ENCODE measurements at places on chromosomes 16 and 17. TPM values are rescaled to one million over a fixed set of nuclear protein-coding genes. Genes with fewer than 3 reads are reported as not detected.

CENPV gene
- total RNA-seq = 57.8 TPM

ATAD5 gene
- total RNA-seq = 2.2 TPM

GAN gene
- 1.9 TPM for total RNA-seq

KRT24 gene
- not detected for total RNA-seq

TNS4 gene
- total RNA-seq = 0.17 TPM

MAPK8IP3 gene
- 22.4 TPM for total RNA-seq

CDH11 gene
- 64.1 TPM for total RNA-seq

PLK1 gene
- total RNA-seq = 123 TPM

DHRS7C gene
- not detected for total RNA-seq

FBXW10B gene
- 0.59 TPM for total RNA-seq

NOXO1 gene
- not detected for total RNA-seq

CNGB1 gene
- total RNA-seq = not detected

ITPRIPL2 gene
- 14.4 TPM for total RNA-seq

CES3 gene
- 0.17 TPM for total RNA-seq

SNX20 gene
- total RNA-seq = not detected

HSPB9 gene
- not detected for total RNA-seq

STX1B gene
- 0.50 TPM for total RNA-seq

METTL26 gene
- 228 TPM for total RNA-seq

OR2C1 gene
- total RNA-seq = not detected

NAGS gene
- total RNA-seq = 16.6 TPM

SHBG gene
- total RNA-seq = 0.15 TPM

CCL7 gene
- total RNA-seq = not detected

KIF19 gene
- total RNA-seq = not detected

FAM171A2 gene
- 6.2 TPM for total RNA-seq

C16orf46 gene
- 1.6 TPM for total RNA-seq

SECTM1 gene
- 14.0 TPM for total RNA-seq

CORO1A gene
- total RNA-seq = 7.7 TPM

PRKAR1A gene
- total RNA-seq = 162 TPM

MSRB1 gene
- 9.8 TPM for total RNA-seq

RPRML gene
- not detected for total RNA-seq

NEURL4 gene
- total RNA-seq = 12.2 TPM

BEAN1 gene
- total RNA-seq = not detected

PSME3IP1 gene
- total RNA-seq = 88.8 TPM

QPRT gene
- total RNA-seq = 49.1 TPM

SPATA33 gene
- 5.1 TPM for total RNA-seq

TRIM37 gene
- 12.3 TPM for total RNA-seq

SPECC1 gene
- total RNA-seq = 11.6 TPM

ZPBP2 gene
- not detected for total RNA-seq

KRT31 gene
- total RNA-seq = not detected

STAC2 gene
- total RNA-seq = not detected

PHOSPHO1 gene
- total RNA-seq = 1.3 TPM

PPP1R27 gene
- not detected for total RNA-seq

TEKT5 gene
- not detected for total RNA-seq

ASIC2 gene
- 0.34 TPM for total RNA-seq

BORCS6 gene
- total RNA-seq = 9.4 TPM

MGAT5B gene
- total RNA-seq = 0.50 TPM

ITGAD gene
- not detected for total RNA-seq

TVP23A gene
- not detected for total RNA-seq

TMEM106A gene
- 5.1 TPM for total RNA-seq

KRT28 gene
- total RNA-seq = not detected

GPR142 gene
- not detected for total RNA-seq

CDK12 gene
- total RNA-seq = 16.0 TPM

RAP1GAP2 gene
- 2.5 TPM for total RNA-seq

IRX3 gene
- total RNA-seq = 1.2 TPM
